CD4-positive, alpha-beta T cell treated with Interleukin-1 beta for 1 hour (primary cell): ENCODE measurements at places on chromosomes 7 and 10.
A peak's percentile ranks its signal among the peaks of the same experiment; 100 is the strongest.

DNA sequence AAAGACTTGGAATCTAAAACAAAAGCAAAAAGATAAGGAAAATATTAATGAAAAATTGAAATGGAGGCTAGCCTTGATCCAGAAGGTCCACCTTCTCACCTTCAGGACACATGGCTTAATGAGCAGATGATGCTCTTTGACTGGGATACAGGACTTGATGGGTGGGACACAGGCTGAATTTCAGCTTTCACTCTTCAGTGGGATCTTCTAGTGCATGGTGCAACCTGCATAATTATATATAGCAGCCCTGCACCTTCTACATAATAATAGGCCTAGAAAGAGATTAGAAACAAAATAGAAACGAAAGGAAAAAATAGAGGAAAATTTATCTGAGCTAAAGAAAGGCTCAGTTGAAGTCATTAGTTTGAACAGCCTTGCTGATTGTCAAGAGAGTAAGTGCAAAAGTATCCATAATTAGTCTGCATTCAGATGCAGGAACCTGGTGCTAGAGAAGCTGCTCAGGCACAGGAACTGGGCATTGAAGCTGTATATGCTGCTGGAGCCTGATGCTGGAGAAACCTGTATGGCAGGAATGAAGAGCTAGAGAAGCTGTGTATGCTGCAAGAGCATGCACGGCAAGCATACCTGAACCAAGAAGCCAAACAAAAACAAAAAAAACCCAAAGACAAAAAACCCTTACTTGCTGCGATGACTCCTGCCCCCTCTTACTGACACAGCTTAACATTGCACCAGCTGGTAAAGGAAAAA lies 19.4 kb downstream of the MKLN1 start:
- DNase-seq = no peak

GRCh38 chr10:37856881-37857286 lies 526 bp downstream of the ZNF248 start:
- DNase-seq = peak; percentile 5

- DNase-seq = no peak
Measured at GRCh38 chr7:151796091-151796870, 80.6 kb downstream of the PRKAG2 start.

GRCh38 chr7:2558629-2559282 lies at the start of gene IQCE:
Gene IQCE, plus strand, starts transcription at chr7:2558979. Its CDS starts 203 bp downstream, at chr7:2559182.
- DNase-seq = peak; percentile 92

DNA sequence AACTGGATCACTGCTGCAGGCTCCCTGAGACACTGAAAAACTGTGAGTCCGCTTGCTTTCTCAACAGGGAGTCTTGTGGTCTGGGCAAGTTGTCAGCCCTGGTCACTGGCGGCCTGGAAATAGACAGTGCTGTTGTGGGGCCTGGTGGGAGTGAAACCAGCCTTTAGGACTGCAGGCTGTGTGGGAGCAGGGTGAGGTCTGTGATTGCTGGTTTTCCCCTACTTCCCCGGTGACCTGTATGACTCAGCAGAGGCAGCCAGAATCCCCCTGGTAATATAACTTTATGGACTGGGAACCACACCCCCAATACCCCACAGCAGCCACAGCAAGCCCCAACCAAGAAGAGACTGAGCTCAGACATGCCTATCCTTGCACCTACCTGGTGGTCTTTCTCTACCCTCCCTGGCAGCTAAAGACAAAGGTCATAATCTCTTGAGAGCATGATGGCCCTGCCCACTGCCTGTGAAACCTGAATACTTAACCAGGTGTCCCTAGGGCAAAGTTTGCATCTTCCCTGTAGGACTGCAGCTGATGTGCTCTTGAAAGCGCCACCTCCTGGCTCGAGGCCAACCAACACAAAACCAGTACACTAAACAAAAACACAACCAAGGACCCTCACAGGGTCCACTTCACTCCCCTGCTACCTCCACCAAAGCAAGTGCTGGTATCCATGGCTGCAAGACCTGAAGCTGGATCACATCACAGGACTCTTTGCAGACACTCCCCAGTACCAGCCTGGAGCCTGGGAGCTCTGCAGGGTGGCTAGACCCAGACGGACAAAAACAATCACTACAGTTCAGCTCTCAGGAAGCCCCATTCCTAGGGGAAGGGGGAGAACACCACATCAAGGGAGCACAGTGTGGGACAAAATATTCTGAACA lies 7.2 kb upstream of the ADAM22 start:
- no peak for DNase-seq
